CD4-positive, alpha-beta memory T cell (primary cell): ENCODE measurements at places on chromosomes 3 and 15. TPM values are rescaled to one million over a fixed set of nuclear protein-coding genes. Genes with fewer than 3 reads are reported as not detected.
A peak's percentile ranks its signal among the peaks of the same experiment; 100 is the strongest.

GRCh38 chr3:34022147-34022546 lies 223.7 kb downstream of the PDCD6IP start:
- H3K36me3 ChIP-seq: no peaks in the 10 kb centered on the region
- H3K4me1 ChIP-seq: peaks cover 12% of the 10 kb centered on the region
- no peaks in the 10 kb centered on the region for H3K27me3 ChIP-seq
- DNase-seq: no peak
- H3K4me3 ChIP-seq: no peak overlapping the region

GRCh38 chr3:113985541-113985940 lies 37.7 kb downstream of the ZDHHC23 start:
- no peaks in the 10 kb centered on the region for H3K36me3 ChIP-seq
- H3K27me3 ChIP-seq: no peaks in the 10 kb centered on the region
- peak; percentile 31 for DNase-seq
- H3K27ac ChIP-seq: no peak overlapping the region
- peaks cover 4% of the 10 kb centered on the region for H3K4me1 ChIP-seq

GRCh38 chr3:51522273-51522962 lies 16.1 kb upstream of the RAD54L2 start:
- H3K27me3 ChIP-seq: no peaks in the 10 kb centered on the region
- H3K4me1 ChIP-seq: no peaks in the 10 kb centered on the region
- H3K36me3 ChIP-seq: no peaks in the 10 kb centered on the region
- H3K4me3 ChIP-seq: no peak overlapping the region
- no peak overlapping the region for H3K27ac ChIP-seq

GRCh38 chr15:100711516-100712021 lies 109.2 kb downstream of the ASB7 start:
- no peak overlapping the region for H3K27ac ChIP-seq
- no peaks in the 10 kb centered on the region for H3K36me3 ChIP-seq
- no peaks in the 10 kb centered on the region for H3K27me3 ChIP-seq
- H3K4me1 ChIP-seq: no peaks in the 10 kb centered on the region
- no peak for DNase-seq

DNA sequence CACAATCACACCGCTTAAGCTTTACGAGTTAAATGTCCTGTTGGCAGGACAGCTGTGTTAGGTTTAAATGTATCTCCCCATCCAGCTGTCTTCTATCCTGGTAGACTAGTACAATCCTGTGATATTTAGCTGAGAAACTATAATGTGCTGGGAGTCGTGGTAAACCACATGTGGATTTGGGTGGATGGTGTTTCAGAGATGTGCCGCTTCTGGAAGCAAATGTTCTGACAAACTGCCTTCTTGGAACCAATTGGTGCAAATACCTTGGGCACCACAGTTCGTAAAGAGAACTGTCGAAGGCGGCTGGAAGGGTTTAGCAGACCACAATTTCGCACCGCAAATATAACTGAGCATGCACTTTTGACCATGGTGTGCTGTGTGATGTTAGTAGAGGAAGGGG lies 15.0 kb downstream of the SCG5 start:
- no peaks in the 10 kb centered on the region for H3K27me3 ChIP-seq
- peaks cover 12% of the 10 kb centered on the region for H3K4me1 ChIP-seq
- no peaks in the 10 kb centered on the region for H3K36me3 ChIP-seq
- no peak overlapping the region for H3K4me3 ChIP-seq
- H3K27ac ChIP-seq: no peak overlapping the region

DNA sequence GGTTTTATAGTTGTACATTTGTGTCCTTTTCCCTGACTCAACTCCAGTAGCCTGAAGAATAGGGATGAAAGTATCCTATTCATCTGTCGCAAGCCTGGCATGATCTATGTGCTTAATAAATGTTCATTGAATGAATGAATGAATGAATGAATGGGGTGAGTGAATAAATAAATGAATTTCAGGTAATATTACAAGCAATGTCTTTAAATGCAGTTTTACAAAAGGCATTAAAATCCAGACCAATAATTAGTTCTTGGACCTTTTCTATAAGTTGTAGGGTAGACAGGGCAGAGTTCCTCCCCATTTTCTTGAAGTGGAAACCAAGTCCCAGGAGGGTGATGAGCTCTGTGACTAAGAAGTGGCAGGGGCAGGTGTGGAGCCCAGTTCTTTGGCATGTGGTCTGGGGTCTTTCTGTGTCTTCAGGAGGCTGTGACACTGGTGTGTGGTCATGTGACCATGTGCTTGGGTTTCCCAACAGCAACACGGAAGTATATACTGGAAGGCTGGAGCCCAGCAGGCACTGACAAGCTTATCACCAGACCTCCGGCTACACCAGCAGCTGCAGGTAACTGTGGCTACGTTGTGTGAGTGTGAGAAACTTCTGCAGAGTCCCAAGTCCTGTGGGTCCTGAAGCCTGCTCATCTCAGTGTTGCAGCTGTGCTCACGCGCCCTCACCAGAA lies 18.3 kb downstream of the XYLB start:
- no peaks in the 10 kb centered on the region for H3K27me3 ChIP-seq
- no peak for DNase-seq
- no peak overlapping the region for H3K4me3 ChIP-seq
- no peak overlapping the region for H3K27ac ChIP-seq
- H3K4me1 ChIP-seq: peaks cover 6% of the 10 kb centered on the region

DNA sequence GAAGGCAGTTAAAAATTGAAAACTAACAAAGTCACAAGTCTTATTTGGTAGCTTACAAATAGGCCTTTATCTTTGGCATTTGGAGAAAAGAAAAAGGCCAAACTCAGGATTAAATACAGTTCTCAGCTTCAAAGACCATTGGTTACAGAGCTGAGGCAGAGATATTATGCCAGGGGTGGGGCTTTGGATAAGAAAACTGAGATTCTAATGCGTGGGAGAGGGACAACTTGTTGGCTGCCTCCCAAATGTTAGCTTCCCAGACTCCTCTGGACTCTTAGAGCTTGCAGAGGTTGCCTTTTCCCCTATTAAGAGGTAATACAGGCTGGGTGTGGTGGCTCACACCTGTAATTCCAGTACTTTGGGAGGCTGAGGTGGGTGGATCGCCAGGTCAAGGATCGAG lies 231.8 kb downstream of the SQOR start:
- H3K27me3 ChIP-seq: no peaks in the 10 kb centered on the region
- DNase-seq: no peak
- H3K27ac ChIP-seq: no peak overlapping the region
- no peaks in the 10 kb centered on the region for H3K4me1 ChIP-seq
- no peak overlapping the region for H3K4me3 ChIP-seq
- no peaks in the 10 kb centered on the region for H3K36me3 ChIP-seq

The GRK7 gene
- not detected for total RNA-seq

The ANKRD34C gene
- not detected for total RNA-seq

The ZBBX gene
- not detected for total RNA-seq

The CELF6 gene
- total RNA-seq: 2.6 TPM

The TMEM62 gene
- total RNA-seq: 14.3 TPM
